Activated CD8-positive, alpha-beta memory T cell treated with anti-CD3 and anti-CD28 coated beads for 1 hour (primary cell): ENCODE measurements at places on chromosomes 5 and 9.

DNA sequence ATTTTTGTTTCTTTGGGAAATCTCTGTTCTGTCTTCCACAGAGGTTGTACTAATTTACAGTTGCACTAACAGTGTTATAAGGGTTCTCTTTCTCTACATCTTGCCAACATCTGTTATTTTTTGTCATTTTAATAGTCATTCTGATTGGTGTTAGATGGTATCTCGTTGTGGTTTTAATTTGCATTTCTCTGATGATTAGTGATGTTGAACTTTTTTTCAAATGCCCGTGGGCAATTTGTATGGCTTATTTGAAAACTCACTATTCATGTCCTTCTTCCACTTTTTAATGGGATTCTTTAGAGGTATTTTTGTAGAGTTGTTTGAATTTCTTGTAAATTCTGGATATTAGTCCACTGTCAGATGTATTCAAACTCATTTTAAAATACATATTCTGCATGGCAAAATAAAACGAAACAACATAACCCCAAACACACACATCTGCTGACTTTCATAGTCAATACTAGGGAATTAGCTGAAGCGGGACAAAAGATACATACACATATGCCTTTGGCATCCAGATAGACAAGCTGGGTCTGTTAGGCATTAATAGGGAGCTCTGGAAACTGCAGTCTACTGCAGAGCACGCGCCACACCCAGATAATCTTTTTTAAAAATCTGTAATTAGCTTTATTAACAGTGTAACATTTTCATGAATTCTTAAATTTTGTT lies 5.8 kb upstream of the SPATA31C2 start:
- no peak for DNase-seq

GRCh38 chr5:9405196-9405754 lies 140.6 kb downstream of the SEMA5A start:
- DNase-seq: no peak

- DNase-seq: no peak
Measured at GRCh38 chr5:38563624-38564023, 7.2 kb upstream of the LIFR start.

DNA sequence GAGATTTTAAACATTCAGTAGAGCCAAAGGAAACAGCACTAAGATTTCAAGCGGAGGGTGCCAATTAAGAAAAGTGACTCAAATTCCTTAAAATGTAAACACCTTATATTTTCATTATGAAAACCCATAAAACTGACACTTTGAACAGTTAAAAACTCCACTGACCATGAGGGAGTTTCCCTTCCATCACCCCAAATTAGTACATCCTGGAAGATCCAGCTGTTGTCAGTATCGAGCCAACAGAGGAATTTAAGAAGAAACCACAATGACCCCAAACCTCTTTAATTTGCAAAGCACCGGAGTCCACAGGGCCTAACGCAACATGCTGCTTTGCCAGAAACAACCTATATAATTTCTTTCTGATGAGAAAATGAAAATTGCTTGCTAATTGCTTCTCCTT lies 41.3 kb downstream of the ROR2 start:
- DNase-seq: no peak

- DNase-seq: no peak
Measured at GRCh38 chr9:12703996-12704395, 10.8 kb downstream of the TYRP1 start.

DNA sequence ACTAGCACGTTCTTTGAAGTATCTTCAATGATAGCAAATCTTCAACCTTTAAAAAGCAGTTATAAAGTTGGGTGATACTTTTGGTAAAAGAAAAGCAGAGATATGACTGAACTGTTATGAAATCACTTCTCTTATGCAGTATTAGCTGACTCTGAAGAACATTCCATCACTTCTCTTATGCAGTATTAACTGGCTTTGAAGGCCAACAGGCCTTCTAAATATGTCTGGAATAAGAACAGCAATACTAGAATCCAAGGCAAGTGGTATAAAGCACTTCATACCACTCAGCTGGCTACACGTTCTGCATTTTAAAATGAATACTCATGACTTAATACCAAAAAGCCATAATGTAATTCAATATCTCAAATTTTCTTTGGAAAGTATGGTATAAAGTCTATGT lies 17.3 kb downstream of the SKIC3 start:
- DNase-seq: no peak

GRCh38 chr5:167888393-167888792 lies 403.1 kb upstream of the WWC1 start:
- DNase-seq: no peak

DNA sequence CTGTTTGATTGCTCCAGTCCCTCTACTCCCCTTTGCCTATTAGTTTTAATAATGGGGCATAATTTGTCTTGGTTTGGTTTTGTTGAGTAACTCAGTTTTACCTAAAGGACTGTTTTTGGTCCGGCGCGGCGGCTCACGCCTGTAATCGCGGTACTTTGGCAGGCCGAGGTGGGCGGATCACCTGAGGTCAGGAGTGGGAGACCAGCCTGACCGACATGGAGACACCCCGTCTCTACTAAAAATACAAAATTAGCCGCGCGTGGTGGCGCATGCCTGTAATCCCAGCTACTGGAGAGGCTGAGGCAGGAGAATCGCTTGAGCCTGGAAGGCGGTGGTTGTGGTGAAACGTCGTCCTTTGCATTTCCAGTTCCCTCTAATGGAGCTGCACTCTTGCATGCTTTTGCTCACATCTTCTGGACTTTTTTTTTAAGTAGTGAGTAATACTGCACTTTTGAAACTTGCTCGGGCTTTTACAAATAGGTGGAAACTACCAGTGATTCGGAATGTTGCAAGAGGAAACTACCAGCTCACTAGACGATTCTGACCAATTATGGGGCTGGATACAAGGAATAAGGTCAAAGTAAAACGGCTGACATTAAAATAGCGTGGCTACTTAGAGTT lies 721 bp upstream of the MAML1 start:
- no peak for DNase-seq
